GM13976 (cell line): ENCODE measurements at places on chromosomes 16 and 17.

GRCh38 chr17:61757168-61757567, 106.2 kb downstream of the BRIP1 start:
- DNase-seq = no peak

- no peak for DNase-seq
These were observed 21.0 kb downstream of the CNOT1 start for GRCh38 chr16:58608601-58609136.

- no peak for DNase-seq
These were observed 5.5 kb downstream of the SEC14L1 start for GRCh38 chr17:77146246-77146632.

DNA sequence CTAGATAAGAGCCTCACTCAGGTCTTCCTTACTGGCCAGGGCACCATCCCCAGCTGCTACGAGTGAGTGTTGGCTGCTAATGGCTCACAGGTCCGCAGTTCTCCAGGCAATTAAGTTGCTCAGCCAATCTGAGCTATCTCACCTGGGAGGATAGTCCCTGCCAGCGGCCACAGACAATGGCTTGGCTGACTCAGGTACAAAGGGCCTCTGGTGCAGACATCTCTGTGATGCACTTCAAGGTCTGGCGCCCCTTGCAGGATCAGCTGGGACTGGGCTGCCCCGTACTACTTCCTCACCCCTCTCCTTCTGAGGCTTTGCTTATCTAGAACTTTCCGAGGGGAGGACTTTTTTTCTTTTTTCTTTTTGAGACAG, 49.2 kb upstream of the EMP2 start:
- no peak for DNase-seq

- no peak for DNase-seq
These were observed 2.7 kb upstream of the FOXN1 start for GRCh38 chr17:28503420-28503819.

DNA sequence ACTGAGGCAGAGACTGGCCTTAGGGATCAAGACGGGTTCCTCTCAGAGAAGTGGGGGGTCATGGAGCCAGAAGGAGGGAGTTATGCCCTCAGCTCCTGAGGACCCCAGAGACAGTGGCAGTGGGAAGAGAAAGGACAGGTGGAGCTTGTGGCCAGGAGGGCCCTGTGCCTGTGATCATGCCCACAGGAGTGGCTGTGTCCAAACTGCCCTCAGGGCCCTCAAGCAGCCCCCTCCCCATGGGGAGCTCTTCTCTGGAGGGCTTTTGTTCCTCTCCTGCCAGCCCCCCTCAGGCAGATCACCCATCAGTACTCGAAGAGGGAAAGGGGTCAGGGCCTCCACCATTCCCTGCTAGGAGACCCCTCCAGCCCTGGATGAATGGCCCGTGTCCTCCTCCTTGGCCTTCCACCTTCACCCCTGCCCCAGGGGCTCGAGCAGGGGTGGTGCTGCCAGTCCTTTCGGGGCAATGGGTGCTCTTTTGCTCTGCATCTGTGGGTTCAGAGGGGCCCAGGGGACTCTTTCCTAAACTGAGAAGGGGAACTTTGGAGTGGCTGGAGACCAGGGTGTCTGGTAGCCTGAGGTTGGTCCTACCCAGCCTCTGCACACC, 52.7 kb downstream of the BEAN1 start:
- no peak for DNase-seq

DNA sequence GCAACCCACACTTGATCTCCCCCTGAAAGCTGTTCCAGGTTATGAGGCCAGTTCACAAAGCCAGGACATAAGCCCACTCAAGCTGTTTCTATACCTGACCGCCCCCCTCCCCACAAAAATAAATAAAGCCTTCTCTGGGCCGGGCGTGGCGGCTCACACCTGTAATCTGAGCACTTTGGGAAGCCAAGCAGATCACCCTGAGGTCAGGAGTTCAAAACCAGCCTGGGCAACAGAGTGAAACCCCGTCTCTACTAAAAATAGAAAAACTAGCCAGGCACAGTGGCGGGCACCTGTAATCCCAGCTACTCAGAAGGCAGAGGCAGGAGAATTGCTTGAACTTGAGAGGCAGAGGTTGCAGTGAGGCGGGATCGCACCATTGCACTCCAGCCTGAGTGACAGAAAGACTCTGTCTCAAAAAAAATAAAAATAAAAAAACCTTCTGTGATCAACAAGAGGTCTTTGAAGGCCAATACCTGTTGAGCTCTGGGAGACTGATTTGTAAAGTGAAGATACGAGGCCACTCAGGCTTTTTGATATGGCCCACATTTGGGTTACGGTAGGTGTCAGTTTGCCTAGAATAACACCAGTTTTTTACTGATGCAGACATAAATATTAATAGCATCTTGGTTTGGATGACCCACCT, 2.2 kb downstream of the KDM8 start:
- no peak for DNase-seq

- DNase-seq = no peak
These were observed 72.7 kb upstream of the GAS7 start for GRCh38 chr17:10271106-10271562.

- no peak for DNase-seq
These were observed 208.8 kb downstream of the CCDC182 start for GRCh38 chr17:57536289-57536688.

DNA sequence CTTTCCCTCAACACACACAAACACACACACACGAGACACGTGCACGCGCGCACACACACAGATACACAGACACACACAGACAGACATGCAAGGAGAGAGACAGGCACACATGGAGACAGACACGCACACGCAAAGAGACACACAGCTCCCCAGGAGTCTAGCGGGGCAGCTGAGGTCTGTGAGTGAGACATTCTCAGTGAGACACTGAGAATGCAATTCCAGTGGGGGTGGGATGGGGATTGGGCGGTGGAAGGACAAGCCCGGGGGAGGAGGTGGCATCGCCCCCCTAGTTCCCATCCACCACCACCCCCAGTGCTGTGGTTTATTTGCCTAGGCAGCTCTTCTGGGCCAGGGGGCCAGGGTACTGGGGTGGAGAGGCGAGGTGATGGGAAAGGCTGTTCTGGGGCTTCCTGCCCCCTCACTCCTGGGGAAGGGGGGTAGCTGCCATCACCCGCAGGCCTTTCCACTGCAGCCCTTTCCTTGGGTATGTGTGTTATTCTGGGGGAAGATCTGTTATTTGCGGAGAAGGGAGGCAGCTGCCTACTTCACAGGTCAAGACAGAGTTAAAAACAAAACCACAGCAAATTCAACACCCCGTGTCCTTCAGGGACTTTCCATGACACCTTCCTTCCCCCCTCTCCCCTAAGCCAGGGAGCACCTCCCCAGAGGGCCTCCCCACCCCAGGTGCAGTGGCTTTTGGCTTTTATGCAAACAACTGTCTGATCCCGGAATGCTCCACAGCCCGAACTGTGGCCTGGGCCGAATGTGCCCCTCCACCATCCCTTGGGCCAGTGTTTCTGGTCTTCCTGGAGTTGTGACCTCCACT, 18.0 kb downstream of the GRB7 start:
- peak; percentile 82 for DNase-seq

DNA sequence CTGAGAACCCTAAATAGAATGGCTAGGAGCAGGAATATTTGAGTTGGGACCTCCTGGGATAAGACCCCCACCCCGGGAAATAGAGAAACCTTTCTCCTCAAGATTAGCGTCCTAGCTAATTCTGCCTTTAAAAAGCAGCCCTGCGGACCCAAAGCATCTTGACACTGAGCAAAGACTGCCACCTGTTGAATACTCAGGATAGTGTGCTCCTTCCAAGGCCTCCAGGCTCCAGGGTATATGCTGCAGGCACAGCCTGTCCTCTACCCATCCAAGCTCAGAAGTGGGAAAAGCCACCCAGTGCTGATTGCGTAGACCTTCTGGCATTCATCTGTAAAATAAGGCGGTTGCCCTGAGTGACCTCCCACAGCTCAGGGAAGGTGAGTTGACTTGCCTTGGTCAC, 456.2 kb upstream of the DYNLRB2 start:
- no peak for DNase-seq
